ENCODE measurements at places on chromosomes 11 and 22.

DNA sequence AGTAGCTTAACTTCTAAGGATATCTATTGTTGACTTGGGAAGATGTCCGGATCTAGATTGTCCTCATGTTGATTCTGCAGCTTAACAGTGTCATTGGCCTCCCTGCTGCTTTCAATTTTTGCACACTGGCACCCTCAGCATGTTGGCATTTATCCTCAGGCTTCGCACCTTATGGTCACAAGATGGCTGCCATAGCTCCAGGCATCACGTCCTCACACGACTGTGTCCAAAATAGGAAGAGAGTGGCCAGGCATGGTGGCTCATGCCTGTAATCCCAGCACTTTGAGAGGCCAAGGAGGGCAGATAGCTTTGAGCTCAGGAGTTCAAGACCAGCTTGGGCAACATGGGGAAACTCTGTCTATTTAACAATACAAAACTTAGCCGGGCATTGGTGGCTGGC, 58.3 kb upstream of the RASD2 start:
- no peak for DNase-seq

DNA sequence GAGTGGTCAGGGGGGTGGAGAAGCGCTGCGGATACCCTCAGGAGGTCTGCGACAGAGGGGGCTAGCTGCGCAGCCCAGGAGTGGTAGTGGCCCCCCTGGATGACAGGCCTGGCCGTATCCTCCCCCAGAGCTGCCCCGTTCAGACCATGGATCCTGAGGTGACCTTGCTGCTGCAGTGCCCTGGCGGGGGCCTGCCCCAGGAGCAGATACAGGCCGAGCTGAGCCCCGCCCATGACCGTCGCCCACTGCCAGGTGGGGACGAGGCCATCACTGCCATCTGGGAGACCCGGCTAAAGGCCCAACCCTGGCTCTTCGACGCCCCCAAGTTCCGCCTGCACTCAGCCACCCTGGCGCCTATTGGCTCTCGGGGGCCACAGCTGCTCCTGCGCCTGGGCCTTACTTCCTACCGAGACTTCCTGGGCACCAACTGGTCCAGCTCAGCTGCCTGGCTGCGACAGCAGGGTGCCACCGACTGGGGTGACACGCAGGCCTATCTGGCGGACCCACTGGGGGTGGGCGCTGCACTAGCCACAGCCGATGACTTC, 505 bp downstream of the NUDT22 start:
- peak; percentile 63 for DNase-seq

GRCh38 chr11:21180182-21180581, 510.8 kb downstream of the NELL1 start:
- DNase-seq = peak; percentile 33

DNA sequence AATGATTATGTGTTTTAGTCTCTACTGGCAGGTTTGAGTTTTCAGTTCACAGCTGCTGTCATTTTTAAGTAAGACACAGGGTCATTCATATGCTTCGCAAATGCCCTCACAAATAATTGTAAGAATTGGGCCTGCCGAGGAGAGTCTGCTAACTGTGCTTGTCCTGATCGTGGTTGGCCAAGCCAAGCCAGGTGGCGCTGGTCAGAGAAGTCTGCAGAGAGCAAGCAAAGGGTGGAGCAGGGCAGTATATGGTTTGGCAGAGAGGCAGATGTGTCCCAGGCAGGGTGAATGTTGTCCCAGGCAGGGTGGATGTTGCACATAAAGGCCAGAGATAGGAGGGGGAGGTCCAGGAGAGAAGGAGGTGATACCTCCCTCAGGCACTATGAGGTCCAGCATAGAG, 52.7 kb downstream of the SCN3B start:
- DNase-seq = no peak

GRCh38 chr11:60288531-60288930, 8.1 kb downstream of the MS4A4A start:
- DNase-seq = no peak

DNA sequence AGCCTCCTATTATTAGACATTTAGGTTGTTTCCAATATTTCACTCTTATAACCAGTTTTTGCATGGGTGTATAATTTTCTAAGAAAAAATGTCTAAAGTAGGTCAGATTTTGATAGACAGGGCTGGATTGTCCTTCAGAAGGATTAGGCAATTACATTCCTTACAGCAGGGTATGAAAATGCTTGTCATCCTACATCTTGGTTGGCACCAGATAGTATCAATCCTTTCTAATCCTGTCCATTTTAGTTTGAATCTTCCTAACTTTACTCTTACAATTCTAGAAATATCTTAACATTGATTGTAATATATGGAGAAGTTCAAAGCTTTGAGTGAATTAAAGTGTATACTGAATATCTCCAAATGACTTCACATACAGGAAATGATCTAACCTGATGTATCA, 63.0 kb upstream of the ZBED5 start:
- DNase-seq = no peak

- no peak for DNase-seq
Observed at GRCh38 chr11:130831976-130832375, 84.3 kb downstream of the SNX19 start.

GRCh38 chr22:29772170-29772641, 5.0 kb downstream of the UQCR10 start:
- no peak for DNase-seq

DNA sequence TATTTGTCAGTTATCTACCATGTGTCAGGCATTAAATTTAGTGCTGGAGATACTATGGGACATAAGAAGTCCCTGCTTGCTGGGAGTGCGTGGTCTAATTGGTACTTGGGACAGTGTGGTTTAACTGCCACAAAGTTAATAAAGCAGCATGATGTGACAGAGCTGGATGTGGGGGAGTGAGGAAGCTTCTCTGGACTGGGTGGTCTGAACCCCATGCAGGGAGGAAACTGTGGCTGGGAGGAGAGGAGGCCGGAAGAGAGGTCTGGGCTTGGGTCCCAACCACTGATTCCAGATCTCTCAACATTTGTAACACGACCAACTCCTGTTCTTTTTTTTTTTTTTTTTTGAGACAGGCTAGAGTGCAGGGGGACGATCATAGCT, 37.1 kb downstream of the ST3GAL4 start:
- no peak for DNase-seq

DNA sequence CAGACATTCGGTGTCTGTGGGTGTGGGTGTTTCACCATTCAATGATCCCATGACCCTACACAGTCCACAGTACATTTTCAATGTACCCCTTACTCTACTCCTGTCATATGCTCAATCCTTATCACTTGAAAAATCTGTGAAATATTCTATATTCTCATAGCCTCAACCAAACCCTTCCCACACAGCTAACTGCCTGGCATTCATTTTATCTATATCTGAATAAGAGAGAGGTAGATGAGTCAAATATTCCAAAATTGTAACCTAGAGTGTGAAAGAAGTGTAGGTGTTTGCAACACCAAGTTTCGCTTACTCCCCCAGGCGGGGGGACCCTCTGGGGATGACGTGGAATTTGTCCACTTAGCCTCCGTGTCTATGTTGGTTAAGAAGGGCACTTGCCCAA, 354.8 kb downstream of the ETS1 start:
- no peak for DNase-seq

DNA sequence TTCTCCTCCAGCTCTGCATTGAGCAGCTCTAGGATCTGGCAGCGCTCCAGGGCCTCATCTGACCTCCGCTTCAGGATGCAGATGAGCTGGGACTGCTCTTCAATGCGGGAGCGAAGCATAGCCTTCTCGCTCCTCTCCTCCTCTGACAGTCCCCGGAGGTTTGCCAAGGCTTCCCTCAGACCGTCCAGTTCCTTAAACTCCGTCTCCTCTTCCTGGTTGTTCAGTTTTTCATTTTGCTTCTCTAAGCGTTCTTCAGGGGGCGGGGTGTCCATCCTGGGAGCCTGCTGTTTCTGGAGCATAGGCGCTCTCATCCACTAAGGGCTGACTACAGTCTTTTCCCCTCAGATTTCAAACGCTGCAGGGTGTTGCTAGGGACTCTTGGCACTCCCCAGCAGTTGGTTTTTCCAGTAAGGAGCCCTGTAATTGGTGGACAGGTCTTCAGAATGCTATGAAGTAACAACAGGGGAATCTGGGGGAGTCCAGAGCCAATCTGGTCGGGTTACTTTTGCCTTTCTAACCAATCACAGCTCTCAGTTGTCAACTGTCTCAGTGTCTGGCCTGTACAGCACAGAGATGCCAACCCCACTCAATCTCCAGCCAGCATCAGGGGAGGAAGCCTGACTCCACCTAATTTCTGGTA, at the start of gene CCDC89:
Gene CCDC89 (minus strand): TSS at position 376 of the 640 bp plus-strand sequence. CDS start 65 bp downstream, at position 311.
- peak; percentile 96 for DNase-seq

- no peak for DNase-seq
Observed at GRCh38 chr11:65456418-65456817, 33.8 kb downstream of the NEAT1 start.

GRCh38 chr11:19982774-19983495, 177.3 kb downstream of the DBX1 start:
- DNase-seq = no peak

DNA sequence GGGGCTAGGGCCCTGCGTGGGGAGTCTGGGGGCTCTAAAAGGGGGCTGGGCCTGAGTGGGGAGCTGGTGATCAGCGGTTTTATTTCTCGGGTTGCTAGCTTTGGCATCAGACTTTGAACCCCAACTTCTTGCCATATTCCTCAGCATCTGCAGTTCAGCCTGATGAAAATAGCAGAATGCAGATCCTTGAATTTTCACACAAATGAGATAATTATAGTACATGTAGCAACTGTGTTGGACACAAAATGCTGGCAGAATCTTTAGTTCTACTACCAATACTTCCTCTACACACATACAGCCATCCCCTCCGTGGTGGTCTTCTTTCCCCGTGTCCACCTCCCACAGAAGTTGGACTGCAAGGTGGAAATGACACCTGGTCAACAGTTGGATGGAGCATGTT, 1.5 kb downstream of the ZC3H7B start:
- no peak for DNase-seq

GRCh38 chr11:2778630-2779498, 79.1 kb upstream of the KCNQ1OT1 start:
- DNase-seq = peak; percentile 66

- no peak for DNase-seq
Observed at GRCh38 chr11:62654297-62654696, 1.2 kb upstream of the INTS5 start.

DNA sequence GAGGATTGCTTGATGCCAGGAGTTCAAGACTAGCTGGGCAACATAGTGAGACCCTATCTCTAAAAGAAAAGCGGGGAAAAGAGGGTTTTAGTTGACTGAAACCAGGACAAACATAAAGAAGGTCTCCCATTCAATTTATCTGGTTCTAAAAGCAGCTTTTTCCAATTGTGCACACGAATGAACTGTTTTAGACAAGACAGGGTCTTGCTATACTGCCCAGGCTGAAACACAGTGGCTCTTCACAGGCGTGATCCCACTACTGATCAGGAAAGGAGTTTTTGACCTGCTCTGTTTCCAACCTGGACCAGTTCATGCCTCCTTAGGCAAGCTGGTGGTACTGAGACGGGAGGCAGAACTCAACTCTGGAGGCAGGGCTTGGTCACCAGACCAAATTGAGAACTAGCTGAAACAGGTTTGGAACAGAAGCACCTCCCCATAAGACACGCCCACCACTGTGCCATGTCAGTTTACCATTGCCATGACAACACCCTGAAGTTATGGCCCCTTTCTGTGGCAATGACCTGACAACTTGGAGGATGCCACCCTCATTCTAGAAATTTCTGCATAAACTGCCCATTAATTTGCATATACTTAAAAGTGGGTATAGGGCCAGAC, 2.8 kb upstream of the NUCB2 start:
- no peak for DNase-seq

DNA sequence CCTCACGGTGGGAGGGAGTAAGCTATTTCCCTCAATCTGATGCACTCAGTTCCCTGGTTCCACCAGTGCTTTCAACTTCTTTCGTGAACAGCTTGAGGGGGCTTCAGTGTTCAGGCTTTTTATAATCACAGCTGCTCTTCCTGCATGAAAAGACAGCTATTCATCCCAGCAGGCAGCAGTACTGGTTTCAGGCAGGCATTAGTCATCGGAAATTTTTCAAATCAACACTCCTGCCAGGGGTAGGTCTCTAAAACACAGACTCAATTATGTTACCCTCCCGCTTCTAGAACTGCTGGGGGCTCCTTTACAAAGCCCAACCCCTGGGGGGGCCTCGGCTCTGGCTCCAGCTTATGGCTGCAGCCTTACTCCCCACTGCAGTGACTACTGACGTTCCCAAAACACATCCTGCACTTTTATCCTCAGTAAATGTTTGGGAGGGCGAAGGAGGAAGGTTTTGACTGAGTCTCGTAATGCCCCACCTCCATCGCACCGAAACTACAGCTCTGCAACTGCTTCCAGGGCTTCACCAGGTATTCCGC, 5.8 kb downstream of the POLDIP3 start:
- peak; percentile 52 for DNase-seq

- DNase-seq = no peak
Observed at GRCh38 chr11:47946682-47947559, 33.4 kb upstream of the PTPRJ start.

- DNase-seq = no peak
Observed at GRCh38 chr22:24550902-24551435, 4.0 kb downstream of the GUCD1 start.

- DNase-seq = no peak
Observed at GRCh38 chr11:88378422-88379066, 41.0 kb upstream of the CTSC start.

All from COR-L47 (cell line).